ENCODE measurements at places on chromosomes 1 and 21. TPM values are rescaled to one million over a fixed set of nuclear protein-coding genes. Genes with fewer than 3 reads are reported as not detected.

GRCh38 chr1:34101151-34101550 is 63.9 kb downstream of the CSMD2 start:
- no peak for DNase-seq

DNA sequence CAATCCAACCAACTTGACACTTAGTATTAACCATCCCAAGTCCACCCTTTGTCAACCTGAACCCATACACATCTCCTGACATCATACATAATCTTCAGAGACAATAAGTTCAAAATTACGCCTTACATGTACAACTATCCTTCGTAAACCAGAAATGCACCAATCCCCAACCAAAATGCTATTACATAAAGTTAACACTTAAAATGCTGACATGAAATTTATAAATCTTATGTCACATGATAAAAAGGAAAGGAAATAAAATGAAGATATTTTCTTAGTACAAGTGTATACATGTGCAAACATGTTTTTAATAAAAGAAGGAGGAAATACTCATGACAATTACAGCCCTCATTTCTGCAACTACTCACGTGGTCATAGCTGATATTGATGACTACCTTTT is 95.0 kb downstream of the FCRL5 start:
- no peak for DNase-seq

GRCh38 chr1:178726545-178726944 is 1.5 kb downstream of the RALGPS2 start:
- DNase-seq = no peak

GRCh38 chr1:203649551-203649998 is 22.9 kb downstream of the ATP2B4 start:
- DNase-seq = no peak

- no peak for DNase-seq
These were observed 127.1 kb downstream of the C1orf21 start for GRCh38 chr1:184513966-184514365.

DNA sequence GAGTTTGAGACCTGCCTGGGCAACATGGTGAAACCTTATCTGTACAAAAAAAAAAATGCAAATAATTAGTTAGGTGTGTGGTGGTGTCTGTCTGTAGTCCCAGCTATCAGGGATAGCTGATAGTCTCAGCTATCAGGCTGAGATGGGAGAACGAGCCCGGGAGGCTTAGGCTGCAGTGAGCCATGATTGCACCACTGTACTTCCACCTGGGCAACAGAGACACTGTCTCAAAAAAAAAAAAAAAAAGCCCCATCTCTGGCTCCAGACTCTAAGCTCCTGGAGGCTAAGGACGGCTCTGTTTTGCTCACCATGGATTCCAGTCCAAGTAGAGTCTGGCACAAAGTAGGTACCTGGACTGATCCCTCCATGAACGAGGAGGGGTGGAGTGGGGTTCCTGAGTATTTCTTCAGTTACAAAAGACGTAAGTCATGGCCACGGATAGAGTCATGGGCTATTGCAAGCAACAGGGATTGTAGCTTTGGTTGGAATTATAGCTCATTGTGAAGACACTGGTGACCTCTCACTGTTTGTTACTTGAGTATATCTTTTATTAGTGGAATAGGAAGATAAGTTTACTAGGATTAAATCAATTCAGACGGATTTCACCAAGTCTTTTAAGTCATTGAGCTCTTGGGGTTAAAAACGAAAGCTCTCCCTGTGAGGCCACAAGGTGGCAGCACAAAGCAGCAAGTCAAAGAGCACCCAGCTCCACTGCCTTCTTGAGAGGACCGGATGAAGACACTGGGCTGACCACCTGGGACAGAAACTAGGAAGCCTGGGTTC is 35.6 kb upstream of the TMEM61 start:
- peak; percentile 52 for DNase-seq

GRCh38 chr21:28220680-28221079 is 772.0 kb downstream of the LTN1 start:
- DNase-seq = no peak

GRCh38 chr1:61190618-61191432 is 108.5 kb downstream of the NFIA start:
- DNase-seq = no peak

DNA sequence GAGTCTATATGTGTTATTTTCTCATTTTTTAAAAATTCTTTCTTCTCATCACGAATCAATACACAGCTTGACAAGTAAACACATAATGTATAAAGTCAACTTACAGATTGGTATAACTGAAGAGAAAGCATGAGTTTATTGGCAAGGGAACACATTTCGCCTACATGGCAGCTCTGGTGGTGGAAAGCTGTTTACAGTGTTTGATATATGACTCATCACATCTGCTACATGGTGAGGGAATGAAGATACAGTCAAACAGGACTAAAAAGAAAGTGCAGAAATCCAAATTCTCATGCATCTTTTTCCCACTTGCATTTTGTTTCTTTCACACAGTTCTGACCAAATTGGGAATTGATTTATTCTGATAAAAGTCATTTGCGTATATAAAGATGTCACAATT is 122.2 kb upstream of the ADGRL4 start:
- no peak for DNase-seq

- DNase-seq = no peak
These were observed 1034.1 kb upstream of the PRMT6 start for GRCh38 chr1:106022312-106022902.

- no peak for DNase-seq
These were observed 21.0 kb downstream of the RSPH1 start for GRCh38 chr21:42475036-42475435.

GRCh38 chr1:155976062-155976912 is 2.1 kb downstream of the ARHGEF2 start:
- DNase-seq = peak; percentile 48

DNA sequence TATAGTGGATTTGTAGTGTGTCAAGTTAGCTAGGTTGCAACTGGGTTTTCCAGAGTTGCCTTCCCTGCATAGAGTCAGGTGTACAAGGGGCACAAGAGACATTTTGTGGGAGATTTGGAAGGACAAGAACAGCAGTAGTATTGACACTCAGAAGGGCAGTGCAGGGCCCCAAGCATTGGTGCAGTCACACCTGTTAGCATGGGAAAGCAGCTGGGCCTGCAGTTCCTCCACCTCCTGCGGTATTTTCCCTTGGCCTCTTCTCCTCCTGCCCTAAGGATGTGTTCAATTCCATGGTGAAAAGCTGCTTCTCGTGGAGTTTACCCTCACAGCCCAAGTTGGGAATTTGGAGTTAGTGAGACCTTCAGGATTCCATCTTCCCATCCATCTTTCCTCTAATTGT is 47.1 kb upstream of the TRABD2B start:
- DNase-seq = no peak

DNA sequence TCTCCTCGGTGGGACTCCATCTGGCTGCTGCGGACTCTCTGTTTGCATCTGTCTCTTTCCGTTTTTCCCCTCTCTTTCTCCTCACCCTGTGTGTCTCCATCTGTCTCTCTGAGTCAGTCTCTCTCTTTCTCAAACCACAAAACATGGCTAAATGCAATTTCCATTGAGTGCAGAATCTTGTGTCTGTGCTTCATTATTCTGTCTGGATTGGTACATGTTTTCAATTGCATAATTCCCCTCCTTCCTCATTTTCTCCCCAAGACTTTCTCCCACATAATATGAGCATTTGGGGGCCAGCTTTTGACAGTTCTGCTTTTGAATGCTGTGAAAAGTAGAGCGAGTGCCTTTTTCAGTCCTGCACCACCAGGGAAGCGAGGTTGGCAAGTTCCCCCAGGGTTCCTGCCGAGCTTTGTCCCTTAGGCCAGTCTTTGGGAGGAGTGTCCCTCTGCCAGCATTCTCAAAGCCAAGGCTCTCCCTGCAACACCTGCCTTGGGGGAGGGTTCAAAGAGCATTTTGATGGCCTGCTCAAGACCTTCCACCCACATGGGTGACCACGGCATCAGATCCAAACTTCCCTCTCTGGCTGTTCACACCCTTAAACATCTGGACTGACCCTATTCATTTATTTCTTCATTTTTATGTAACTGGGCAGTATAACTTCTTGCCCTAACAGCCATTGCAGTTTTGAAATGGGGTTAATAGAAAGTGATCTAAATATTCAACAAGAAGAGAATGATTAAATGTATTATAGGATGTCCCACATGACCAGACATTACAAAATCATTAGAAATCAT is 32.8 kb upstream of the SCMH1 start:
- no peak for DNase-seq

- DNase-seq = no peak
These were observed 61.2 kb downstream of the TCP10L start for GRCh38 chr21:32523988-32524719.

- DNase-seq = no peak
These were observed 103.2 kb upstream of the RUNX3 start for GRCh38 chr1:25033030-25033827.

GRCh38 chr1:202210385-202210784 is 16.8 kb downstream of the LGR6 start:
- DNase-seq = no peak

DNA sequence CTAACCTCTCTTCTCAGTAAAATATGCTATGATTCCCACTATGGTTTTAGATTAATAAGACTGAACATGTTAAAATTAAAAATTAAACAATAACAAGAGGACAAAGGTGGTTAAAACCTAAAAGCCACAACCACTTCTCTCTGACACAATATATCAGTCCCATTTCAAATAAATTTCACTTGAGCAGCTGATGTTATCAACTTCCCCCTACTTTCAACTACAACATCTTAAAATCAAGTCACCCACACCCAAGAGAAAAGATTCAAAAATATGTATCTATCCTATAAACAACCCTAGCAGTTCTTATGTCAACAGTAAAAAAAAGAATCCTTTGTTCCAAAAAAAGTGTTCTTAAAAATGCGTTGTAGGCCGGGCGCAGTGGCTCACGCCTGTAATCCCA is 7.5 kb downstream of the PUM1 start:
- peak; percentile 51 for DNase-seq

DNA sequence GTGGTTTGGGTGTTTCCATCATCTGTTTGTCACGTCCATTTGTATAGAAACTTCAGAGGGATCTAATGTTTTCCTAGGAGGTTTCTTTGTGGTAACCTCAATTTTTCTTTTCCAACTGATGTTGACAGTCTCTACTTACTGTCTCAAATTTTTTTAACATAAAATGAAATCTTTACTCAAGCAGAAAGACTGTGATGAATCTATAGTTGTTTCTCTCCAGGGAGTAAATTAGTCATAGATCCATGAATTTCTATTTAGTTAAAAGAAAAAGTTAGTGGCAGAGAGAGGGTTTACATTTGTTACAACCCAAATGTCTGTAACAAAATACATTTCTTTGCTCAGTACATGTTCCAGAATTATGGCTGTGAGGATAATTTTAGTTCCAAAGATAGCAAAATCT is 161.6 kb downstream of the DISP1 start:
- DNase-seq = no peak

DNA sequence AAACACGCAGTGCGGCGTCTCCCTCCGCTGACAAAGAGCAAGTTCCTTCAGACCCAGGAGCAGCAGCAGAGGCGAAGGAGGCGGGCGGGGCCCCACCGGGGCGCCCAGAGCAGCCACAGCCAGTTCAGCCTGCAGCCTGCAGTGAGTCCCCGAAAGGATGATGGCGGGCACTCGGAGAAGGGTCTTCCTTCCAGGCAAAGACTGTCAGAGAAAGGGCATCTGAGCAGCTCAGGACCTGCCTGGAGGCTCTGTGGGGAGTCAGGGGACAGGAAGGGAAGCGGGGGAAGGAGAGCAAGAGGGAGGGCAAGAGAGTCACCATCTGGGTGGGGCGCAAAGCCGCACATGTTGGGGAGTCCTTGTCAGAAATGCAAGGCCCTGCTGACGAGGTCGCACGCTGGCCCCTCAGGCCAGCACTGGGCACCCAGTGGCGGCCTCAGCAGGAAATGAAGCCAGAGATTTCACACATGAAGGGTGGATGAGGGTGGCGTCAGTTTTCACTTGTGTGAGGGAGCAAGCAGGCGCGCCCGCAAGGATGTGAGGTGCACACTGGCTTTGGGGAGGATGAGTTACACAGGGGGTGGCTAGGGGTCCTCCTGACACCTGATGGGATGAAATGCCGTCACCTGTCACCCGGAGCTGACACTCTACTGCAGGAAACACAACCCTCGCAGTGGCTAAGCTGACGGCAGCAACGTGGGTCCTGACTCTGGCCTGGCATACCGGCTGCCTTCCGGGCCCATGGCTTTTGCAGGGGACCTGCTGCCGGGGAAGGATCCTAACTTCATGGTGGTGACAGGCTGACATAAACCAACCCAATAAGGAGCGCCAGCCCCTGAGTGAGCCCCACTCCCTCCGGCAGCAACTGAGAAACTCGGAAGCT is 6.6 kb downstream of the LRRC47 start:
- no peak for DNase-seq

DNA sequence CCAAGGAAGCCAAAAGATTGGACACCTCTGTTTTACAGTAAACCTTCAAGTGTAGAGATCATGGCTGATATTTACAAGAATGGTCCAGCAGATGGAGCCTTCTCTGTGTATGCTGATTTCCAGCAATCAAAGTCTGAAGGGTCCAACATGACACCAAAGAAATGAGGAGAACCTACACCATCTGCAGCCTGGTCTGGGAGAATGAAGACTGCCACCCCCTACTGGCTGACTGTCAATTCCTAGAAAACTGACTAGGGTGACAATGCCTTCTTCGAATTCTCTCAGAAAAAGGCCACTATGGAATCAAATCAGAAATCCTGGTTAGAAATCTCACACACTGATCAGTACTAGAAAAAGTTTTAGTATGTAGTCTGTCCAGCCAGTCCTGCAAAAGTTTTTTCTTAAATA is 83.3 kb downstream of the CDC42BPA start:
- DNase-seq = peak; percentile 37

DNA sequence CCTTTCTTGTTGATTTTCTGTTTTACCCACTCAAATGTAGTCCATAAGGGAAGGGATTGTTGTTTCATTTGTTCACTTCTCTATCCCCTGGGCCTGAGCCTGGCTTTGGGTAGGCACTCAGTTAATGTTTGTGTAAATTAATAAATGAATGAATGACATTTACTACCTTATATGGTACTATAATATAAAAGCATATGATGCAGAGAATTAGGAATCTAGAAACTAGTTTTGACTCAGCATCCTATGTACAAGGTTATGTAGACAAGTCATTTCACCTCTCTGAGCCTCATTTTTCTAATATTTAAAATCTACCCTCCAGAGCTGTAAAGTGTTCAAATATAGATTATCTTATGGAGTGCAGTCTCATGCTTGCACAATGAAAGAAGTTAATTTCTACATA is 68.9 kb upstream of the S1PR1 start:
- DNase-seq = no peak

GRCh38 chr1:61425040-61425439 is 299.9 kb downstream of the TM2D1 start:
- no peak for DNase-seq

The FAM131C gene
- not detected for total RNA-seq

The FAM167B gene
- total RNA-seq = 0.44 TPM

The MYBPH gene
- total RNA-seq = not detected

The SPRR1B gene
- not detected for total RNA-seq

The C21orf91 gene
- total RNA-seq = 62.8 TPM

The CEP104 gene
- 42.3 TPM for total RNA-seq

The TTC39A gene
- total RNA-seq = not detected

The S100A8 gene
- total RNA-seq = not detected

The NEGR1 gene
- total RNA-seq = not detected

The PRELP gene
- total RNA-seq = not detected

The LCE1A gene
- not detected for total RNA-seq

The PRDM16 gene
- total RNA-seq = 0.27 TPM

The WNT3A gene
- not detected for total RNA-seq

The FBXO44 gene
- total RNA-seq = 43.7 TPM

The CFAP141 gene
- not detected for total RNA-seq

The RAB25 gene
- 1.5 TPM for total RNA-seq

Measured in CD4-positive, CD25-positive, alpha-beta regulatory T cell (primary cell).